ENCODE measurements at places on chromosomes 4 and X.

DNA sequence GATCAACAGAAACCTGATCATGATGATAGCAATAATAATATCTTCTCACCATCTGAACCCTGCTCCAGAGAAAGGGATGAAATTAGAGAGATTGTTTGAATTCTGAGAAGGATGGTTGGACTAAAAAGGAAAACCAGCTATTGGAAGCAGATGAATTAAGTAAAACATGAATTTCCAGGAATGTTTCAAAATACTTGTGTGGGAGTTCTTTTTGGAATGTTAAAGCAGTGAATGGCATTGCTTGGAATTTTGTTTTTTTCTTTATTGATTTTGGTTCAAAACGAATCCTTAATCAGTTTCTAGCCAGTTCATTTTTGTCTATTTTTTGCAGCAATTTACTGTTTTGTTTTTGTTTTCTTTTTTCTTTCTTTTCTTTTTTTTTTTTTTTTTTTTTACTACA, 150.3 kb downstream of the NHS start:
- DNase-seq = no peak

DNA sequence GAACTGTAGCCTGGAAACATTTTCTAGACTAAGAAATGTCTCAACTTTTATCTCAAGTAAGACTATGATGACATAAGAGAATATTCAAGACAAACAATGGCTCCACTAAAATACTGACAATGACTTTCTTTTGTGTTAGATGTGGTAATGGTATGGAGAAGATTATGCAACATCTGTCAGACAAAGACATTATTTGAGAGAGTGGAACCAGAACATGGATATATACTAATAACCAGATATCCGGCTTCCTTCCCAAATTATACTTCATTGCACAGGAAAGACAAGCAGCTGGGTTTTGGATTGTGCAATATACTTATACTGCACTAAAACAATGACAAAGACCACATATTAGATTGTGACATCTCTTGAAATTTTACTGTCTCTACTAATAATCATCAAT, 290.8 kb upstream of the GIMD1 start:
- no peak for DNase-seq

- DNase-seq = no peak
Measured at GRCh38 chr4:33696041-33696440, 2548.3 kb downstream of the ARAP2 start.

DNA sequence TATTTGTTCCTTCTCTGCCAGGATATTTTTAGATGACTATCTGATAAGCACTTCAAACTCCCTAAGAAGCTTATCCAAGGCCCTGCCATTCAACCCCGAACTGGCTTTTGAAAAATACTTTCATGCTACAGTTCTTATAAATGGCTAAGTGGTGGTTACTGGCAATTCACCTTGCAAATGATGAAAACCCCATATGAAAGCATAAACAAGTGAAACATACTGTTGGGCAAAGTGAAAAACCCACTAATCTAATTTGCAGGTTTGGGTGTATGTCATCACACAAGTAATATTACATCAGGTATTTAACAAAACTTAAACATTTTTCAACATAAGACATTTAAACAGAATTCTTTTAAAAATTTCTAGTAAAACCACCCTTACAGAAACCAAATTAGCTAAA, 31.1 kb downstream of the TAPT1 start:
- no peak for DNase-seq

GRCh38 chrX:37075892-37076595, 67.9 kb downstream of the FAM47C start:
- DNase-seq = no peak

DNA sequence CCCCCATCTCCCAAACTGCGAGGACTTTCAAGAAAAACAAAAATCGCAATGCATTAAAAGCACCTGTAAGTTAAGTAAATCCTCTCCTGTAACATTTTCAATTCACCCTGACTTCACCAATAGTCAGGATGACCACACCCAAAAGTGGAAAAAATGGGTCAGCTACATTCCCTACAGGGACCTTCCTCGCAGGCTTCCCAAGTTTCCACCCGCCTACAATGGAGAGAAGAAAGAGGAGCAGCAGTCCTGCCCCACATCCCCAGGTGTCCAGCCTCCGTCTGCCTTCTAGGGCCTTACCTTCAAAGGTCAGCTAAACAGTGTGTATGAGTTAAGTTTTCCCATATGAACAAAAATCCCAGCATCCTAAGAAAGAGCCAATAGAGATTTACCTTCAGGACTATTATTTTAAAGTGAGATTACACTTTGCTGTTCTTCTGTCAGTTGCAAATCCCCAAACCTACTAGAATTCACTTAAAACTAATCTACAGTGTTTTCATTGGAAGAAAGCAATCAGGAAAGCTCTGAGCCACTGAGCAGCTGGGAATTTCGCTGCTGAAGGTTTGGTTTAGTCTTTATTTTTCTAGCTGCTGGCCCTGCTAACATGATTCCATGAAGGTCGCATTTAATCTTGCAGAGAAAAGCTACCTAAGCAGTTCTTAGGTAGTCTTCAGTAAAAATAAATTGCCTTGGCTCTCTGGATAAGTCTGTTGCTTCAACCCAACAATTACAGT, 12.5 kb downstream of the IRF2 start:
- DNase-seq = no peak

GRCh38 chr4:184473499-184474262, 669 bp downstream of the IRF2 start:
- peak; percentile 76 for DNase-seq

GRCh38 chr4:93761286-93761685, 67.3 kb upstream of the ATOH1 start:
- no peak for DNase-seq

GRCh38 chr4:139825523-139826014, 159.9 kb downstream of the MGST2 start:
- DNase-seq = no peak

DNA sequence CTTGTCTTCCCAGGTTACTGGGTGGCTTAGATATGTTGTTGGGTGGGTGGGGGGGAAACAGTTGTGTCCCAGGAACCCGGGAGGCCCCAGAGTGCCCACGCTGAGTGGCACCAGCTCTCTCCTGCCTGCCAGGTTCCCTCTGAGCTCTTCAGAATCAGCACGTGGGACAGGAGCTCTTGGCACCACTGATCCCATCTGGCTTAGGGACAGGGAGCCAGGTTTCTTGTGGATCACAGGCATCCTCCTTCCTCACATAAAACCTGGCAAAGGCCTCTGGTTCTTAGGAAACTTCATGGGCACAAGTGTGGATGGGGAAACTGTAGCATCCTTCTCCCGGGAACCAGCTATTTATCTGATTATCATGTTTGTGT, 3.4 kb downstream of the GPR78 start:
- no peak for DNase-seq

DNA sequence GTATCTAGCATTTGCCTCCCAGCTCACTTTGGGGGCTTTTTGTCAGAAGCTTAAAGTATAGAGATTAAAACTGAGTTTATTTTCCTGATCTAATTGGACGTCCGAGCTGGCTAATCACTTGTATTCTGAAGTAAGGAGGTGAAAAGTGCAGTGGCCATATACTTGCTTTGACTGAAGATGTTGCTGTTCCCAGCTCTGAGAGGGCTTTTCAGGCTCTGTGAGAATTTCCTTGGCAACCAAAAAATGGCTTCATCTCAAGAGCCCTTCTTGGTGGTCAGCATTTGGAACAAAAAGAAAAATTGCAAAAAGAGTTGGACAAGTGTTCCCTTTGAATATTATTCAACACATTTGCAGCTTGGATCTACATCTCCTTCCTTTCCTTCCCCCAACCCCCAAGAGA, 67.0 kb downstream of the SLC4A4 start:
- no peak for DNase-seq

DNA sequence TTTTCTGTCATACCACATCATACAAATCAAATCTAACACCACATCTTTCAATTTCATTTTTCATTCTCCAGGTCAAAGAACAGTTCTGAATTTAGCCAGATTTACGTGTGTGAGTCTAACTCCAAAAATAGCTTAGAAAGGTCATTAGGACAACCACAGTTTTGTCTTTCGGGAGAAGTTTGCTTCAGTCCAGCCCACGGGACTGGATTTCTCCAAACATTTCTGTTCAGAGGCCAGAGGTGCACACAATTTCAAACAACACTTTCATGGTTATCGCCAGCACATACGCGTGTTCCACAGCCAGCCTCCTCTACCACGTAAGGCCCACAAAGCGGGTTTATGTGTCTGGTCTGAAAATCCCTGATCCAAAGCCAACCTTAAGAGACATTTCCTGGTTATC, 65.9 kb downstream of the VEGFC start:
- DNase-seq = no peak

GRCh38 chr4:48064349-48064748, 47.8 kb downstream of the NIPAL1 start:
- no peak for DNase-seq

DNA sequence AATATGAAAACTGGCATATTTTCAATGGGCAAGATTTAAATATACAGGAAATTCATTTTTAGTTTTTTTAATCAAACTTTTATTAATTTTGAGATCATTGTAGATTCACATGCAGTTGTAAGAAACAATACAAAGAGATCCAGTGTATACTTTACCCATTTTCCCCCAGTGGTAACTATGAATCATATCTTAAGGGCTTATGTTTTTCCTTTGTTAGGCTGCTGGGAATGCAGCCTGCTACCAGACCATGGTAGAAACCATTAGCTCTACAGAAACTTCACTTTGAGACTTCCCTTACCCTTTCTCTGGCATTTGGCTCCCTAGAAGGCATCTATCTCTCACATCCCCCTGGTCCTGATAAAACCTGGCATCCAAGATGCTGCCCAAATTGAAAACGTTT, 147.6 kb upstream of the EOLA2 start:
- no peak for DNase-seq

DNA sequence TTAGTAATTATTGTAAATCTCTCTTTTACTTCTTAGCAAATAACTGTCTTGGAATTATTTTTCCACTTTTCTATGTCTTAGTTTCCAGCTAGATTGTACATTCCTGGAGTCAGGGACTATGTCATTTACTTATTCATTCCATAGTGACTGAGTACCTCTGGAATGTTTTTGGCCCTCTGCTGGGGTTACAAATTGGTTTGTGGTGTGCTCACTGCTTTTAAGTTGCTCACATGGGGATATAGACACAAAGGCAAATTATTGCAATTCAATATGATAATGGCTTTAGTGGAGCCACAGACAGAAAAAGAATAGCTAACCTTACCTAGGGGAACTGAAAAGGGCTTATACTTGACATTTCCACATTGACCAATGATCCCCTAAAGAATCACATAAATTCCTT, 63.7 kb upstream of the PDGFRA start:
- no peak for DNase-seq

DNA sequence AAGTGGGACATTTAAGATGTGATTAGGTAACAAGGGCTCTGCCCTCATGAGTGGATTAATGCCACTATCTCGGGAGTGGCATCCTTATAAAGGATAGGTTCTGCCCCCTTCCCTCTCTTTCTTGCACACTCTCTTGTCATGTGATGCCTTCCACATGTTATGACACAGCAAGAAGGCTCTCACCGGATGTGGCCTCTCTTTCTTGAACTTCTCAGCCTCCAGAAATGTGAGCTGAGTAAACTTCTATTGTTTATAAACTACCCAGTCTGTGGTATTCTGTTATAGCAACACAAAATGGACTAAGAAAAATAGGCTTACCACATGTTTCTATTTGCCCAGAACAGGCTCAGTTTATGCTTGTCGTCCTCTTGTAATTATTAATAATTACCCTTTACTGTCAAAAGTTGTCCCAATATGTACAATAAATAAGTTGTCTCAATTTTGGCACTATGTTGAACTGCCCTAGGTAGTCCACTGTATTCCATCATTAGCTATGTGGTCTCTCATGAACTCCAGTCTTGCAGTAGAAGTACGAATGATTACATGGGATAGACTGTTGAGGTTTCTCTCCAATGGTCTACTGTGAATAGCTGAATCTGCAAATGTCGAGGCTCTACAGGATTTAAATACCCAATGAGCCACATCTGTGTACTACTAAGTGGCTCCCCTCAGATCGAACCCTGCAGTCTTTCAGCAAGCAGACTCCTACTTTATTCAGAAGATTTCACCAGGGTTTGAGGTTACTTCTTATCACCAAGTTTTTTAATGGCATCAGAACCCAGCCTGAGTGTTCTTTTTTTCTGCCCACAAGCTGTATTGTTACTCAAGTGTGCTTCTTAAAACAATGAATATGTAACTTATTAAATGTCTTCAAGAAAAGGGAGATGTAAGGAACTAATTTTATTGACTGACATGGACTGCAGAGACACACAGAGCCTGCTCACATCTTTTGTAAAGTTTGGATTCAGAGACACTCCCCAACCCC, 102.0 kb upstream of the LEF1 start:
- DNase-seq = no peak

GRCh38 chr4:114251020-114251419, 271.6 kb upstream of the ARSJ start:
- DNase-seq = no peak

- DNase-seq = peak; percentile 69
Measured at GRCh38 chr4:80073473-80074008, 512 bp upstream of the ANTXR2 start.

DNA sequence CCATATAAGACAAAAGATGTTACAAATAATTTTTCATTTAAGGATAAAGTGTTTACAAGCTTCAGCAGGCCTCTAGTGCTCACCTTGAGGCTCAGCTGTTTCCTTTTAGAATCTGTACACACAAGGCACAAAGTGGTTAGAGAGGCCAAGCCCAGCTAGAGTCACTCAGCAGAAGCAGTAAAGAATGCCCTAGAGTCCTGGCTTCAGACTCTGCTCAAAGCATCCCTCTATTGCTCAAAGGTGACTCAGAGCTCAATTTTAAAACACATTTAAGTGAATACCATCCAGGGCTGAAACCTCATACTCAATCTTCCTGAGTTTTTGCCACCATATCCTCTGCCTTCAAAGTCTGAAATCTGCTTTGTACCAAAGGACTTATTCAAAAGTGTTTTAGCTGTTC, 22.6 kb upstream of the PHF8 start:
- no peak for DNase-seq

DNA sequence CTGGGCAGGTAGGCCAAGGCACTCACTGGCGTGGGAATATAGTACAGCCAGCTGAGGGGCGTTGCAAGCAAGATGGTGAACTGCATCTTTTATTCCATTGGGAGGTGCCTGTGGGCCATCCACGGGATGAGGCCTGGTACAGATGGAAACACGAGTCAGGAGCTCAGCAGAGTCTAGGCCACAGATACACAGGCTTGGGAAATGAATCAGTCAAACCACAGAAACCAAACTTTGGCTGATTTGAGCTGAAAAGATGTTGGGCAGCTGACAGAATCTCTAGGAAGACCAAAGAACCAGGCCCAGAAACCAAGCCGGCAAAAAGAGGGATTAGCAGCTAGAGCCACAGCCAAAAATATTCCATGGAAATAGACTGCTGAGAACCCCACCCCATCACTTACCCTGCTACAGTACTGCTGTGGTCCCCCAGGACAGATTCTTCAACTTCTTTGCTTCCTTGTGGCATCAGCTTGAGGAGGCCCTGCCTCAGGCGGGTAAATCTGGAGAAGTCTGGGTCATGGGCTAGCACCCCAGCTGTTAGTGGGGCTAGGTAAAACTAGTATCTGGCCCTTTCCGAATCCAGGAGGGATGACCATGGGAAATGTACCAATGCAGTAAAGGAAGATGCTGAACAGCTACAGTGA, 75.4 kb downstream of the TMEM131L start:
- peak; percentile 75 for DNase-seq

Data from activated CD4-positive, alpha-beta T cell treated with anti-CD3 and anti-CD28 coated beads, Interleukin-2, amount 50 U/mL, for 16 hours (primary cell).